ENCODE measurements at places on chromosomes 1 and 21. TPM values are rescaled to one million over a fixed set of nuclear protein-coding genes. Genes with fewer than 3 reads are reported as not detected.
A peak's percentile ranks its signal among the peaks of the same experiment; 100 is the strongest.

DNA sequence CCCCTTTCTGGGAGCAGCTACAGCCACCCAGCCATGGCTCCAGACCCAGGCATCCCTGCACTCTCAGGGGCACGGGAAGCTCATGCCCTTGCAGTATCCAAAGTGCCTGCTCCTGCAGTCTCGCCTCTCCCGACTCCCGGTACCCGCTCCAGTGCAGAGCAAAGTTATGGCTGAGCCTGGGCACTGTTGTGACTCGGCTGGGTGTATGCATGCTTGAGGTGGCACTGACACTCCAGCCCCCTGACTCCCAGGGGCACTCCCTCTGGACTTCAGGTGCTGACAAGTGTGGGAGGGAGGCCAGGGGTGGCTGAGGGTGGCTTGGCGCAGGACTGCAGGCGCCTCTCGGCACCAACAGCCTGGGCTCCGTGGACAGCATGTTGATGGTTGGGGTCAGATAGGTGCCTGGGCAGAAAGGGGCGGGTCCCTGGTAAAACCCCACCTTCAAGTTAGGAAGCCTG, 580.1 kb upstream of the ADGRL2 start:
- no peak for DNase-seq

DNA sequence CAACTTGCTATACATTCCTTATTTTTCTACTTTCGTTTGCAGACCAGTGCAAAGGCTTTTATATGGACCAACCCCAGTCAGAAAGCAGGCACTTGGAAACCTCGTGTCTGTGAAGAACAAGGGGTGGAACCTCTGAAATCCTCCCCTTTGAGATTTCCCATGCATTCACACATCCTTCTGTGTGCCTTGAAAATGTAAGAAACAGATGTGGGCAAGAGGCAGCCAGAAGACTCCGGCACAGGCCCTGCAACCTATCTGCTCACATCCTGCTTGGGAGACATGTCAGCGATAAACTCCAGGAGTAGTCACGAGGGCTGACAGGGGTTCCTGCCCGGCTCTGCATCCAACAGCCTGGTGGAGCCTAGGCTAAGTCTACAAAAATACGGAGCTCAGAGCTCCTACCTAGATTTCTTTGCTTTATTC, 42.5 kb downstream of the ETS2 start:
- DNase-seq = peak; percentile 90

The CBS gene
- total RNA-seq = 16.0 TPM

The GPA33 gene
- total RNA-seq = not detected

DNA sequence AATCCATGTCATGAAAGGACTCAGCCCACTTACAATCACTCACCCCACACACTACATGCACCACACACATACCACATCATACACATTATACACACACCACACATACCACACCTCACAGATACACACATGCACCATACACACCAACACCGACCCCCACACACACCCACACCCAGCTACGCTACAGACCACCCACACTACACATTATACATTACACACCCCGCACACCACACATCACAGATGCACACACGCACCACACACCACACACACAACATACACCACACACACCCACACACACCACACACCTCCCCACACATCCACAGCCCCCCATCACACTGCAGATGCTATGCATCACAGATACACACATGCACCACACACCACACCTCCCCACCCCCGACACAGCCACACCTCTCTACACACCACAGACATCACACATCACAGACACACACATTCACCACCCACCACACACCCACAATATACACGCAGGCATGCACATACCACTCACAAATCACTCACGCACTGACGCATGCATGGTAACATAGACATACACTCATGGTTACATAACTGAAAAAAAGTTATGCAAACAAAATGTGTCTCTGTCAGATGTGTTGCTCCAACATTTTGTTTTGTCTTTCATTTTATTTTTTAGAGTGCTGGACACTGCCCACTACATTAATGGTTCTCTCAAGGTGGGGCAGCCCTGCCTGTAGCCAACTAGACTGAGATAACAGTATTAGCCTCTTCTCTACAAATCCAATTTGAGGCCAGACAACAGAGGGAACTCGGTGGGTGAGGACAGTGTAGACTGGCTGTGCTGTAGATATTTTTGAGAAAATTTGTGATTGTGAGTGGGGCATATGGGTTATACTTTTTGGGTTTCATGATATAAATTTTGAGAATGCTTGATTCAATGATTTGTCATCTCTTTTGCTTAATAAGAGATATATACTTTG, 15.2 kb upstream of the PGBD2 start:
- DNase-seq = no peak

Measured in sigmoid colon (tissue), 7 donors.